GM03348 (cell line): ENCODE measurements at places on chromosomes 2 and 18.

- DNase-seq, result no peak
Observed at GRCh38 chr2:167880415-167880814, 367.0 kb downstream of the STK39 start.

GRCh38 chr2:167988296-167988695 lies 259.1 kb downstream of the STK39 start:
- DNase-seq, result no peak

- DNase-seq, result no peak
Observed at GRCh38 chr2:127089478-127090235, 17.3 kb downstream of the BIN1 start.

GRCh38 chr18:7946734-7947377 lies 379.7 kb downstream of the PTPRM start:
- DNase-seq, result peak; percentile 67

DNA sequence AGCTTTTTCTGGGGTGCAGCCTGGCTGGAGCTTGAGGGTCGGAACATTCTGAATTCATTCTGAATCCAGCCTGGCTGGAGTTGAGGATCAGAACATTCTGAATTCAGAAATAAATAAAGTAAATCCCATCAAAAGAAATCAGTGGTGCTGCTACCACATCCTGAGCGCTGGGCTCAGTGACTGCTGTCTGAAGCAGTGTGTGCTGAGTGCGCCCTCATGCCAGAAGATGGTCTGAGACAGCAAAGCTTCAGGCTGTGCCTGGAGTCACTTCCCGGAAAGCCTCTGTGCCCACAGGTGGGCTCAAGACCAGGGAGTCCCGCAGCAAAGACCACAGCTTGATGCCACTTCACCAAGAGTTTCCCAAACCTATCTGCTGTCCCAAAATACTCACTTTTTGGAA lies 187.9 kb downstream of the VAPA start:
- DNase-seq, result no peak

- DNase-seq, result no peak
Observed at GRCh38 chr2:170887496-170887895, 41.6 kb upstream of the GORASP2 start.

GRCh38 chr18:10285283-10285640 lies 169.2 kb upstream of the APCDD1 start:
- no peak for DNase-seq

DNA sequence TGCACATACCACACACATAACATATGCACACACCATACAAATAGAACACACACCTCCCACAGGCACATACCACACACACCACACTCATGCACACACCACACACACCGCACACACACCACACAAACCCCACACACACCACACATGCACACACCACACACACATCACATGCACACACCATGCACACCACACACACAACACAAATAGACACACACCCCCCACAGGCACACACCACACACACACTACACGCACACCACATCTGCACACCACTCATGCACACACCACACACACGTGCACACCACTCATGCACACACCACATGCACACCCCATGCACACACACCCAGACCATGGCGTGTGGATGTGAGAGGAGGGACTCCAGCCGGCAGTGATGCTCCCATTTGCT lies 161.7 kb upstream of the TPO start:
- DNase-seq, result no peak

DNA sequence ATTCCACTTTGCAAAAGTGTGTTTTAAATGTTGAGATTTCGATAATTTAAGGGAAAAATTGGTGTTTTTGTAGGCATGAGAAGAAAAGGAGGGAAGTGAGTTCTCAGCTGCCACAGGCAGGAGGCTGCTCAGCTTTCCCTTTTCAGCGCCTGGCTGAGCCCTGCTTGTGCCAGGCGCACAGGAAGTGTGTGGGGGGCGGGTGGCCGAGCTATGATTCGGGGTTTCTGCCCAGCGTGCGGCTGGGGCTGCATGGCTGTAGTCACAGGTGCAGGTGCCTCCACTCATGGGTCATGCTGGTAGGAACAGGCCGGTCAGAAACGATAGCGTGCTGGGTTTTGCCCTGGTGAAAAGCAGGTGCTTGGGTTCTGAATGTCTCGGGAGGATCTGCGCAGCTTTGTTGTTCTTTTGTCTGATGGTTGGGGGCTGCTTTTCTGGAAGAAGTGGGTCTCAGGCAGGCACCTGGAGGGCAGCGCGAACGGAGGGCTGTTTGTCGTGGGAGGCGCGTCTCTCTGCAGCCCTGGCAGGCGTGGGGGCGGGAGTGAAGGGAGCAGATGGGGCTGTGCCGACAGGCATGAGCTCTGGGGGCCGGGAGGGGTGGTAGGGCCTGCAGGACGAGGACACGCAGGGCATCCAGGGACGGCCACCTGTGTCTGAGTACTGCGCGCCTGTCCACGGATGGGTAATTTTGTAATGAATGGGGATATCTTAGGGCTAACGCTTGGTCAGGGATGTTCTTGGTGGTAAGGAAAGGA lies 2.1 kb downstream of the KCNG2 start:
- DNase-seq, result no peak

- peak; percentile 33 for DNase-seq
Observed at GRCh38 chr2:216536734-216537210, 38.1 kb downstream of the RPL37A start.

- DNase-seq, result no peak
Observed at GRCh38 chr2:58853420-58853819, 612.3 kb upstream of the FANCL start.

DNA sequence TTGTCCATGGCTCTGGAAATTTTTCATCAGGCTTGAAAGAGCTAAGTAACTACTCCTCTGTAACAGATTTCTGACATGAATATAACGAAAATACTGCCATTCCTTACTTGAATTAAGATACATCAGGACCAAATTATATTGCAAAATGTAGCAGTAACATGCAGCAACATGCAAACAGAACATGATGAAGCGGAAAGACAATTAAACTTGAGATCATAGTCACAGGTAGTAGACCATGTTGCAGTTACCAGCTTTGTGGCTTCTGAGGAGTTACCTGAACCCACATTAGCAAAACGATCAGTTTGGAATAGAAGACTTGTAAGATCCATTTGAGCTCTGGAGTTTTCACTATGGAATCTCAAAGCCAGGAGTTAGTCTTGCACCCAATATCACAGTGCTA lies 76.2 kb downstream of the MREG start:
- DNase-seq, result no peak

DNA sequence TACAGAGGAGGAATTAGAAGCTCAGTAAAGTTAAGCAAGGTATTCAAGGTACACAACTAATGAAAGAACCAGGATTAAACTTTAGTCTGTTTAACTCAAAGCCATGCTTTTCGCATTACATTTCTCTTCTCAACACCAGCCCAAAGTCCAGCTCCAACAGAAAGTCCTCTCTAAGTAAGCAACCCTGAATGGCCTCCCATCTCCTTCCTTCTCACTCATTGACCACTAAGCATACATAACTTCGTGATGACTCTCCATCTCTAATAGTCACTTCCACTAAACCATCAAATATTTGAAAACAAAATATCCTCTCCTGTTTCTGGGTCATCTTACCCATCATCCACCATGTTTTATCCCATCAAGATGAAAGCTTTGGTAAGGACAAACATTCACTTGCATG lies 219.8 kb downstream of the RAD51AP2 start:
- no peak for DNase-seq

GRCh38 chr2:24082787-24083566 lies 1.7 kb downstream of the TP53I3 start:
- DNase-seq, result no peak

GRCh38 chr18:62848946-62849345 lies 133.6 kb downstream of the PHLPP1 start:
- peak; percentile 10 for DNase-seq

DNA sequence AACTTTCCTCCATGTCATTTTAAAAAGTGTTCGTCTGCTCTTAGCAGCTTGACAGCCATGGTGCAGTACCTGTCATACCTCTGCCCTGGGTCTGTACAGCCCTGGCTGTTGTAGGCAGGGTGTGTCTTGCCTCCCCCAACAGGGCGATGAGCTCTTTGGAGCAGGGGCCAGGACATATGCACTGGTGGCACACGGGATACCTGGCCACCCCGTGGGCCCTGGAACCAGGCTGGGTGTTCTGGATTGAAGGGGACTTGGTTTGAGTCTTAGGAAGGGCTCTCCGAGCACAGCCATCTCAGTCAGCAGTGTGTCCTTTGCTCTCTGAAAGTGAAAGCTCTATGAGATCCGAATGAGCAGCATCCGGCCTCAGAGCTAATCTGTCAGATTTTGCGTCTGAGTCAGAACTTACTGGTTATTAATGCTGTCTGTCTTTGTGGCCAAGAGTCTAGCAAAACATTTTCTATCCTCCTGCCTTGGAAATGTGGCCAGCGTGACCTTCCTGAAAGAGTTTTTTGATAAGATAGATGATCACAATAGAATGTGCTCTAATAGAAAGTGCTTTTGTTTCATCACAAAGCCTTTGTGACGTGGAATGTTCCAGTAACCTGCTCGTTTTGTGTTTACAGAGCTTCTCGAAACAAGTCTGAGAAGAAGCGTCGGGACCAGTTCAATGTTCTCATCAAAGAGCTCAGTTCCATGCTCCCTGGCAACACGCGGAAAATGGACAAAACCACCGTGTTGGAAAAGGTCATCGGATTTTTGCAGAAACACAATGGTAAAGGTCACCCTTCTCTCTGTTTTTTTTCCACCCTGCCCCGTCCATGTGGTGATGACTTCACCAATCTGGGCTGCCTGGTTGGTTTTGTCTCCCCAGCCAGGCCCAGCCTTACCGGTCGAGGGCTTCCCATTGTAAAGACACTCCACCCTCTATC lies 77.3 kb upstream of the RPL31 start:
- peak; percentile 86 for DNase-seq

- DNase-seq, result no peak
Observed at GRCh38 chr2:111205774-111206173, 85.1 kb downstream of the BCL2L11 start.

- no peak for DNase-seq
Observed at GRCh38 chr18:54141041-54141608, 83.3 kb downstream of the MBD2 start.

- DNase-seq, result no peak
Observed at GRCh38 chr18:51121597-51121857, 76.0 kb downstream of the MEX3C start.

- no peak for DNase-seq
Observed at GRCh38 chr2:197001921-197002320, 75.4 kb upstream of the PGAP1 start.

GRCh38 chr18:39806525-39806924 lies 2148.5 kb upstream of the PIK3C3 start:
- no peak for DNase-seq

DNA sequence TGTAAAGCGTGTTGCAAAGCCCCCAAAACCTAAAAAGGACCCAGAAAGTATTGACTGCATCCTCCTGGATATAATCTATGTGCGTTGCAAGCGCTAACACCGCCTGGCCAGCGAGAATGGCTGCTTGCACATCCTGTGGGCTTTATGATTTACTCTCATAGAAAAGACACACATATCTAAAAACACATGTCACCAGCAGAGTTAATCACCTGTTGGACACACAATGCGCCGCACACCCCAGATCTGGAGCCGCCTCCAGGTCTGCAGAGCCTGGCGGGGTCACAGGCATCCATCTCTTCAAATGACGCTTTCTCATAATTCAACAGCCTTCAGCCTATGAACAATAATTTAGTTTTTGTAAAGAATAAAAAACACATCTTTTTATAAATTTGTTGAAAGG lies 186.5 kb downstream of the RTP5 start:
- DNase-seq, result no peak

- no peak for DNase-seq
Observed at GRCh38 chr2:205835251-205835791, 153.0 kb downstream of the NRP2 start.

GRCh38 chr2:202910698-202911097 lies 775 bp downstream of the WDR12 start:
- no peak for DNase-seq

- DNase-seq, result no peak
Observed at GRCh38 chr2:196104066-196104465, 35.4 kb upstream of the DNAH7 start.

- DNase-seq, result peak; percentile 11
Observed at GRCh38 chr18:24910221-24910620, 441.7 kb downstream of the ZNF521 start.

DNA sequence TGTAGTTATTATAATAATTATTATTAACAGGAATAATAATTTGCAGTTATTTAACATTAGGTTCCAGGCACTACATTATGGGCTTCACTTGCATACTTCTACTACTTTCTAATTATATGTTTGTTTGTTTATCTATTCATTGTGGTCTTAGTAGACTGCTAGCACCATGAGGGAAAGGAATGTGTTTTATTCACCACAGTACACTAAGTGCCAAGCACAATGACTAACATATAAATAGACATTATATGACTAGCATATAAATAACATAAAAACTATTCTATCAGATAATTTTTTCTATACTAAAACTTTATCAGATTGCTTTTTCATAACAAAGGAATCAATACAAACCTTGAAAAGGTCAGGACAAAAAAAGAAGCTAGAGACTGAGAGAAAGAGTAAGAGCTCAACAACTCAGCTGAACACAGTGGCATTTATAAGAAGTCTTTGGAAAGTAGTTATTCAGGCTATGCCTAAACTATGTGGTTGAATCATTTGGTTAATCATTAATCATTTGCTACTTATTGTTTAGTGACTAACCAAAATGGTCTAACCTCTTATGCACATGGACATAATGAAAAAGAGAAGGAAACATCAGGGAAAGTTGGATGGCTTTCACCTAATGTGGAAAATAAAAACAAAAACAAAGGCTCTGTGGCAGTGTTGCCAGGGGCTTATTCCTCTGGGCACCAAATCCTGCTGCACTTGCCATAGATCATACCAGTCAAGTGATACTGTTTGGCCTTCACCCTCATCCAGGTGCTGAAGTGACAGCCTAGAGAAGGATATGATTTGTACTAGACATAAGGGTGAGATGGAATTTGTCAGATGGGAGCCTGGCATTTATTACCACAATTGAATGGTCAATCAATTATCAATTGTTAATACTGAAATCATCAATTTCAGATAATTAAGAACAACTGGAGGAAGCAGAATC lies 174.9 kb downstream of the ETAA1 start:
- peak; percentile 13 for DNase-seq

- no peak for DNase-seq
Observed at GRCh38 chr2:64607381-64608304, 46.1 kb downstream of the SERTAD2 start.

- no peak for DNase-seq
Observed at GRCh38 chr2:66080127-66080526, 354.8 kb upstream of the MEIS1 start.

DNA sequence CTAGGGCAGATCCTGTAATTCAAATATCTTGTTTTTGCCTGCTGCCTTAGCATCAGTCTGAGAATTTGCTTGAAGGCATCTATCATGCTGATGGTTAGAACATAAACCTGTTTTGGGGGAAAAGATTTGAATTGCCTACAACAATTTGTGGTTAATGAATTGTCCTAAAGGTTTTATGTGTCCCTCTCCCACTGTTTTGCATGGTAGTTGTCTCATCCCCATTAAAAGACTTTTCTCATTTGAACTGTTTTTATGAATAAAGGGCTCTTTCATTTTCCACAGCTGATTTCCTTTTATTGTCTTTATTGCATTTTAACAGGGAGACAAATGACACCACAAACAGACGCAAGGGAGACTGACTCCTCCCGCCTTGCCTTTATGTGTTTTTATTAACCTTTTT lies 275.6 kb downstream of the PIK3C3 start:
- DNase-seq, result no peak

- DNase-seq, result no peak
Observed at GRCh38 chr18:37497853-37498518, 67.6 kb downstream of the CELF4 start.

- no peak for DNase-seq
Observed at GRCh38 chr2:226934546-226935201, 98.8 kb downstream of the RHBDD1 start.
